Glomerular endothelial cell (primary cell): ENCODE measurements at places on chromosomes 7 and 10.

DNA sequence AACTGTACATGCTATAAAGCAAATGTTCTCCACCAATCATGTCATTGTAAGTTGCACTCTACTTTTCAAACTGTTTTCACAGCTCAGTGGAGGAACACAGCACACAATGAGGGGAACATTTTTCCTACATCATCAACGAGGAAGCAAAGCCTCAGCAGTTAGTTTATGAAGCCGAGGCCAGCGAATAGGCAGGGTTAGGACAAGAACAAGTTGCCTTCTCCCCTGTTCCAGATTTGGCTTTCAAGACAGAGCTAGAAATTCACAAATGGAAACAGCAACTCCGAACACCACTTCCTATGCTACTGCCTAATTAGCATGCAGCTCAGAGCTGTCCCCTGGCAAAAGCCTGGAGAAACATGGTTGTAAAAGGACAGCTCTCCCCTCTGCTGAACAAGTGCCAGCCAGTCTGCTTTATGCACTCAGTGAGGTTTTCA is 19.8 kb downstream of the ITGB8 start:
- DNase-seq, result no peak

DNA sequence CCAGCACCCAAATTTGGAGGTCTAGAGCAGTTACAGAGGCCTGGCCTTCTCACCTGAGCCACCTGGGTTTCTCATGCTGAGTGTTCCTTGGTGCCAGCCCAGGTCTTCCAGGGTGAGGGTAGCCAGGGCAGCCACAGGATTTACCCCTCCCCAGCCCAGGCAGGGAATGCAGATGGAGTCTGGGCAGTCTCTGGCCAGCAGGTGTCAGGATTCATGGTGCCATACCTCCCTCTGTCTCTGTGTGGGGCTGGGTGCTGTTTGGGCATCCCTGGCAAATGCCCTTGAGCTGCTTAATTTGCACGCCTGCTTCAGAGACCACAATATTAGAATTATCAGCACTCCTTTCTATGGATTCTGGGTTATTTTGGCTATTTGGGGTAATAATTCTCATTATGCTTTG is 246.7 kb downstream of the GFRA1 start:
- no peak for DNase-seq

GRCh38 chr10:2030046-2030445 is 292.7 kb upstream of the ADARB2 start:
- no peak for DNase-seq

- DNase-seq, result no peak
Observed at GRCh38 chr7:26213807-26214515, 12.4 kb downstream of the CBX3 start.

DNA sequence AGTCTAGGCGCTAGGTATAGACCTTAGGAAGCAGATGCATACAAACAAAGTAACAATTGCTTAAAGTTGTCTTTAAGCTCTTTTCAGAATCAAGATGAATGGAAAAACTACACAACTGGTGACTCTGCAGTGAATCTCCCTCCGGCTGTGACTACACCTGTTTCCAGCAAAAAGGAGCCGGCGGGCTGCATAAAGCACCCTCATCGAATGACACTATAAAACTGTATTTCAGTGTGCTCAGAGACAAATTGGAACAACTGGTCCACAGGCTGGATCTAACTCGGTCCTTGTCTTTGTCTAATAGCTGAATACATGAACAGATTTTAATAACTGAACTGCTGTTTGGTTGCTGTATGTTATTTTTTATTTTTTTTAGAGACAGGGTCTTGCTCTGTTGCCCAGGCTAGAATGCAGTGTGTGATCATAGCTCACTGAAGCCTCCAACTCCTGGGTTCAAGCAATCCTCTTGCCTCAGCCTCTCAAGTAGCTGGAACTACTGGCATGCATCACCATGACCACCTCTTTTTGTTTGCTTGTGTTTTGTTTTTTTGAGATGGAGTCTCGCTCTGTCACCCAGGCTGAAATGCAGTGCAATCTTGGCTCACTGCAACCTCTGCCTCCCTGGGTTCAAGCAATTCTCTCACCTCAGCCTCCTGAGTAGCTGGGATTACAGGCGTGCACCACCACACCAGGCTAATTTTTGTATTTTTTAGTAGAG is 64.2 kb upstream of the SVIL start:
- no peak for DNase-seq

GRCh38 chr7:151141855-151142685 is 25.4 kb downstream of the GBX1 start:
- no peak for DNase-seq

DNA sequence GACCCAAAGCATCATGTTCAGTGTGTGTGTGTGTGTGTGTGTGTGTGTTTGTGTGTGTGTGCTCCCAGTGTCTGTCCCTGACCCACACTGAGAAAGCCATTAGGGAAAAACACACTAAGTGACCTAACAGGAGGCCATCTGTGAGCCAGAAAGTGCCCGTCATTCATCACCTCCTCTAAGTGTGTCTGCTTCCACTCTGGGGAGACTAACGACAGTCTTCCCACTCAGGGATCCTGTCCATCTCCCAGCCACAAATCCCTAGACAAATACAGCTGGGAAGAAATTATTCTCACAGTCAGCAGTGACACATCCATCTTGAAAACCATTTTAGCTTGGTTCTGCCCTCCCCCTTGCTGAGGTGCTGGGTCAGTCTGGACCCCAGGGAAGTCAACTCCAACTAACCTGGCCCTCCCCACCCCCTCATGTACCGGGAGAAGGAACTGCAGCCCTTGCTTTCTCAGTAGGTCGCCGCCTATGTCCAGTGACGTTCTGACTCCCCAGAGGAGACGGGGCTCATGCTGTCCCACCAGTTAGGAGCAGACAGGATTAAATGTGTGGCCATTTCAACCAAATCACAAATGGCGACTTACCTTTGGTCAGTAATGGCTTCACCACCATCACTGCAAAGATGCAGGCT is 296.5 kb upstream of the ZNF32 start:
- DNase-seq, result no peak
